GM04503 (cell line): ENCODE measurements at places on chromosomes 7 and 10.

DNA sequence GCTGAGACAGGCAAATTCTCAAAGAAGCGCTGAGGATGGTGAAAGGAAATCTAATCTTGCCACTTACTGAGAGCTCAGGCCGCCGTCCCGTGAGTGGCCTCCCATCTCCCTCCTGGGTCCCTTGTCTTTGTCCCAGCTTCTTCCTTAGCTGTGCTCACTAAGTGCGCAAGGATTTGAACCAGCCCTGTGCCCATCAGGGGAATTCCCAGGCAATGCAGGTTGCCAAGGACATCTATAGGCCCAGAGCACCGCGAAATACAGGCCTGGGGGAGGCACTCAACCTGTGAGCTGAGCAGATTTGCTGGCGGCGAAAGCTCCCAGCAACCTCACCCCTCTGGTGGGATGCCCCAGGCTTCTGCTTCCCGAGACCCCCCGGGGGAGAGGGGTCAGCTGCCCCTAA is 64.8 kb downstream of the OAT start:
- no peak for DNase-seq

DNA sequence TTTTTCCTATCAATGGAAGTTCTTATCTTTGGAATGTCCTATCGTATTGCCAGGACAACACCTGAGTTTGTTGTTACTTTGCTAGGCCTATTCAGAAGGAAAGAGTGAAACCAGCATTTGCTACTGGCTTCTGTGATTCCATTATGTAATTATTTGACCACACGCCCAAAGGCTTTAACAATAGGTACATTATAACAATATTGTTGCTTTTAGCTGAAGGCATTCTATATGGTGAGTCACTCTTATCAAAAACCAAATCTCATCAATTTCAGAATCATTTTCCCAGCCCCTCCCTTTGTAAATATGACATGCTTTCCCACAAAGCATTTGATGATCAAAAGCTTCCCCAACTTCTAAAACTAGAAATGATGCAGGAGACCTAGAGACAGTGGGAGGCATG is 294.4 kb upstream of the NEBL start:
- DNase-seq = no peak

DNA sequence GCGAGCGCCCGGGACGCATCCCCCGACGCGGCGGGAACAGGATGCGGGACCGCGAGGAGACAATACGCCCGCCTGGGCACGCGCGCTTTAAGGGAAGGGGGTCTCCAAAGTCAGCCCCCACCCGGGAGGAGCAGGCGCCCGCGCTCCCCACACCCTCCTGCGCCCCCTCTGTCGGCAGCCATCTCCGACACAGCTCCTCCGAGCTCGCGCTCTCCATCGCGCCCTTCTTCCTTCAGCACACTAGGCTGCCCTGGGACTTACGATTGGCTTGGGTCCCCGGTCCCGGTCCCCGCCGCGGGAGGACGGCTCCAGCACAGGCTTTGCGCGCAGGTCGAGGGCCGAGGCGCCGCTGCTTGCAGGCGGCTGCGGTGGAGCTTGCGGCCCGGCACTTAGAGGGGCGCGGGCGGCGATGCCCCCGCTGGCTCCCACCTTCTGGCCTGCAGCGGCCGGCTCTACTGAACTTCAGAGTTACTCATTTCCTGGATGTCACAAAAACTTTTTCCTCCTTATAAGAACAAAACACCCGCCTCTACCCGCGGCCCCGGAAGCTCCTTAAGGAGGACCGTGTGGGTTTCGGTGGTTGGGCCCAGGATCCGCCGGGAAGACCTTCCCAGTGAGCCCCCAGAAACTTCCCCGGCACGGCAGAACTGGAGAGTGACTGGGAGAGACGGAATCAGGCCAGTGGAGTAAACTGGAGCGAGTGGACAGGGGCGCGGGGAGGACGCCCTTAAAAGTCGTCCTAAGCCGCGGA is at the start of gene ITPRIP:
TSS of gene ITPRIP (minus strand) at position 481 of the 751 bp plus-strand sequence. CDS start 22,414 bp downstream, outside the sequence.
- DNase-seq = no peak

- DNase-seq = no peak
Measured at GRCh38 chr10:37314350-37314749, 189.0 kb downstream of the ANKRD30A start.

DNA sequence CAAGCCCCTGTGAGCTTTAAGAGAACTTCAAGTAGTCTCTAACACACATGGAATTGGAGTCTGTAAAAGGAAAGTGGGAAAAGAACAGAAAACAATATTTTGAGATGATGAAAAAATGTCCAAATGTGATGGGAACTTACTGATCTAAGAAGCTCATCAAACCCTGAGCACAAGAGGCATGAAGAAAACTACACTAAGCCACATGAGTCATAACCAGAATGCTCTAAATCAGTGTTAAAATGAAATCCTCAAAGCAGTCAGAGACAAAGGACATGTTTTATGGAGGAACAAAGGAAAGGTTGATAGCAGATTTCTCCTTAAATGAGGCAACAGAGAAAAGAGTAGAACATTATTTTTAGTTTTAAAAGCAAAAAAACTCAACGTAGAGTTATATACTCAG is 37.2 kb downstream of the ZNF33A start:
- DNase-seq = no peak

DNA sequence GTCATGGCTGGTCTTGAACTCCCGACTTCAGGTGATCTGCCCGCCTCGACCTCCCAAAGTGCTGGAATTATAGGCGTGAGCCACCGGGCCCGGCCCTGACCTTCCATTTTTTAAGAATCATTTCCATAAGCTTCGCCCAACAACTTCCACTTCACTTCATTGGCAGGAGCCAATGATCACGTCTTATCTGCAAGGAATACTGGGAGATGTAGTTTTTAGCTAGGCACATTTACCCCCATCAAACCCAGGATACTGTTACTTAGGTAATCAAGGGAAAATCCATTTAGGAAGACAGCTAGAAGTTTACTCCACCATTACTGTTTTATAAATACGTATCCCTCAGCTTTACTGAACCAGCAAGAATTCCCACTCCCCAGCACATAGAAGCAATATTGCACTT is 3.4 kb upstream of the CDK13 start:
- no peak for DNase-seq

GRCh38 chr7:105153531-105153930 is 139.5 kb downstream of the KMT2E start:
- no peak for DNase-seq

DNA sequence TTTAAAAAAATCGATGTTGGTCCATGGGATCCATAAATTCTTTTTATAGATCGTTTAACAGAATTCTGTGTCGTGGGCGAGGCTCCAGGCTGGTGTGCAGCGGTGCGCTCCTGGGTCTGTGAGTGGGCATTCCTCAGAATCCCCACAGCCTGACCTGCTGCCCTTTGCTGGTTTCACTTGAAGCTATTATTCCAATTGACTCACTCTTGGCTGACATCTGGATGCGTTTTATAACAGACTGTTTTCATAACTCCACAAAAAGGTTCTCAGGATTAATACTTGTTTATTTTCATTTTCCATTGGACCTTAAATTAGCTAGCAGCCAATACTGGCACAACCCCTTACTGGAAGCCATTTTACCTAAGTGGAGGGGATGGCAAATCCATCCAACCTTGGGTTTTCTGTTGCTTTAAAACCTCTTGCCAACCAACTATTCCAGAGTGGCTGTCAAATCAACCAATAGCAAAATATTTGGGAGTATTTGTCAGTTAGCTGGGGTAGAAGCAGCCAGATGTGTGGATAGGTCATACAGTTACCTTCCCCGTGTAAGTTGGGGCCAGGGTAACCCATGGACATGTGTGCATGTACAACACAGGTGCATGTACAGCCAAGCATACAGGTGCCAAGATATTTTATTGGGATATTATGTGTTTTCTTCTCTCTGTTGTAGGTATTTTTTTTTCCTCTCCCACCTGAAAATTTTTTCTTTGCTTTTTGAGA is 160.7 kb upstream of the ZNF32 start:
- peak; percentile 82 for DNase-seq

- no peak for DNase-seq
Measured at GRCh38 chr7:21773326-21773725, 172.4 kb downstream of the CDCA7L start.

DNA sequence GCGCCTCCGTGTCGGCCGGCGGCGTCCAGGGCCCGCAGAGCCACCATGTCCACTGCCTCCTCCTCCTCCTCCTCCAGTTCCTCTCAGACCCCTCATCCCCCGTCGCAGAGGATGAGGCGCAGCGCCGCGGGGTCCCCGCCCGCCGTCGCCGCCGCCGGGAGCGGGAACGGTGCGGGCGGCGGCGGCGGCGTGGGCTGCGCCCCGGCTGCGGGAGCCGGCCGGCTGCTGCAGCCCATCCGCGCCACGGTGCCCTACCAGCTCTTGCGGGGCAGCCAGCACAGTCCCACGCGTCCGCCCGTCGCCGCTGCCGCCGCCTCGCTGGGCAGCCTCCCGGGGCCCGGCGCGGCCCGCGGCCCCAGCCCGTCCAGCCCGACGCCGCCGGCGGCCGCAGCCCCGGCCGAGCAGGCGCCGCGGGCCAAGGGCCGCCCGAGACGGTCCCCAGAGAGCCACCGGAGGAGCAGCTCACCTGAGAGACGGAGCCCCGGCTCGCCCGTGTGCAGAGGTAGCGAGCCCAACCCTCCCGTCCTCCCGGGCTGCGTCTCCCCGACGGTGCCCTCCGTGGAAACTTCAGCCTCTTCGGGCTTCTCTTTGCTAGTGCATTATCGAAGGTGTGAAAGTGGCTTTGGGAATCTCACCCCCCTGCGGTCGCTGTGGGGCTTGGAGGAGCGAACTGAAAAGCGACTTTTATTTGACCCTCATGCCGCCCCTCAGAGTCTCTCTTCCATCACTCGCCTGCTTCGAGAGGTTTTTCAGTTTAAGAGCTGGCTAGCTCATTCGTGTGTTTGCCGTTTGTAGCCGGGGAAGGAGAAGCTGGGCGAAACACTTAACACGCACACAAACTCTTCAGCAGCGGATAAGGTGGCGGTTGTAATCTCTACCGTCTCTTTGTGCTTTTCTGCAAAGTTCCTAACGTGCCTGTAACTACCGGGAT is 975 bp downstream of the GLCCI1 start:
- no peak for DNase-seq

DNA sequence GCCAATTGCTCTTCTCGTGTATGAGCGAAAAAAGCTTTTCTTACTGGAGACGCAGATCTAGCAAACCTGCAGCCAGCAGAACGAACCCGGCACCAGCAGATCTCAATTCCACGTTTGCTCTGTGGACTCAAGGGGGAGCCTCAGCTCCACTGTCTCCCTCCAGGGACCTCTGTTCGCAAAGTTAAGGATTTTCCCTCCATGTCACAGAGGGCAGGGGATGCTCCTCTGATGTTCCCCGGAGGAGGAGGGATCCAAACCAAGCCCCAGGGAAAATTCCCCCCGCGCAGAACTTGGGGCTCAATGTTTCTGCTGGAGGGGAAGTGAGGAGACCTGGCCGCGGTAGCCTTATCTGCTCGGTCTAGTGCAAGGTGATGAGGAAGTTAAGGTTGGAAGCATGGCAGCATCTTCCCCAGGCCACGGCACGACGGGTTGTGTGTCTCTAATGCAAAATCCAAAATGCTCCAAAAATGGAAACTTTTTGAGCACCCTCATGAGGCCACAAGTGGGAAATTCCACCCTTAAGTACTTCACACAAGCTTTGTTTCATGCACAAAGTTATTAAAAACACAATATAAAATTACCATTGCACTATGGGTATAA is 9.0 kb downstream of the IQCE start:
- no peak for DNase-seq

DNA sequence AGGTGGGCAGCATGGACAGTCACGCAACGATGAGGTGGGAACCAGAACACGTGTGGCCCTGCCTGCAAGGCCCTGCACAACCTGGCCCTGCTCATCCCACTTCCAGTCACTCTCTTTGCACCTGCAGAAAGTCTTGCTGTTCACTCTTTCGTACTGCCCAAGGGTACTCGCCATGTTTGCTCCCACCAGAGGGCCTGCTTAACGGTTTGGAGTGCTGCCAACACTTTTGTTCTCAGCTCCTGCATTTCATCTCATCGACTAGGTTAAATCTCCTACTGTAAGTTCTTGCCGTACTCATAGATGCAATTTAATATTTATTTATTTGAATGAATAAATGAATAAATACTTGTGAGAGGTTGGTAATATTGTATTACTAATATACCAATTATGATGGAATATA is 315.3 kb downstream of the SDK1 start:
- no peak for DNase-seq

DNA sequence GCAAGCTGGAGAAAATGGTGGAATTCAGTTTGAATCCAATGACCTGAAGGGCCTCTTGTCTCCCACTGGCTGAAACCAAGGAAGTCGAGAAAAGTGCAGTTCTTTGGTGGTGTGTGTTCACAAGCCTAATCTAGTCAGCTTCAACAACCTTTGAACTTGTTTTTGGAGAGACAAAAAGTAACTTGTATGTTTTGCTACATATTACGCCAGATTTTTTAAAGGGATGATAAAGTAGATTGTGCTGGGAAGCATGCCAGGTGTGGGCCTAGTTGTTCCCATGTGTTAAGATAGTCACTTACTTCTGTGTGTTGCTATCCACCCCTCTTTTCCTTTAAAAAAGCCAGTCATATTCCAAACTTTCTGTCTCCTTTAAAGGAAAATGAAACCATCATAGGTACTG is 79.7 kb upstream of the FAM3C start:
- no peak for DNase-seq

DNA sequence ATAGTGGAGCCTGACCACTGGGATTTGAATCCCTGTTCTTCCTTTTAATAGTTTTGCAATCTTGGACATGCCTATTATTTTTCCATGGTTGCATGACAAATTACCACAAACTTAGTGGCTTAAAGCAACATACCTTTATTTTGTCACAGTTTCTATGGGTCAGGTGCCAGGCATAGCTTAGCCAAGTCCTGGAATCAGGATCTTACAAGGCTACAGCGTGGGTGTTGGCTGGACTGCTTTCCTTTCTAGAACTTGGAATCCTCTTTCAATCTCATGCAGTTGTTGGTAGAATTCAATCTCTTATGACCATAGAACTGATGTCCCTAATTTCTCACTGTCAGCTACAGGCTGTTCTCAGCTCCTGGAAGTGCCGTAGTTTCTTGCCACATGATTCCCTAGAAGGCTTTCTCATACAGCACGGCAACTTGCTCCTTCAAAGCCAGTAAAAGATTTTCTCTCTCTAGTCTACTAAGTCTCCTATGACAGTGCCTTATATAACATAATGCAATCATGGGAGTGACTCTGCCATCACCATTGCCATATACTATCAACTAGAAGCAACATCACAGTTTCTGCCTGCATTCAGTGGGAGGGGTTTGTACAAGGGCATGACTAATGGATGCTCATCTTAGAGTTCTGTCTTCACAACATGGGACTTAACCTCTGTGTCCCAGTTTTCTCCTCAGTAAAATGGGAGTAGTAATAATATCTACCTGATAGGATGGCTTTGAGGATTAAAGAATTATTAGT is 243.4 kb upstream of the FZD1 start:
- no peak for DNase-seq

- DNase-seq = no peak
Measured at GRCh38 chr7:11591055-11591633, 240.9 kb downstream of the THSD7A start.

- no peak for DNase-seq
Measured at GRCh38 chr7:136919820-136920219, 51.4 kb downstream of the CHRM2 start.
